ENCODE measurements at places on chromosomes 1 and 21.

DNA sequence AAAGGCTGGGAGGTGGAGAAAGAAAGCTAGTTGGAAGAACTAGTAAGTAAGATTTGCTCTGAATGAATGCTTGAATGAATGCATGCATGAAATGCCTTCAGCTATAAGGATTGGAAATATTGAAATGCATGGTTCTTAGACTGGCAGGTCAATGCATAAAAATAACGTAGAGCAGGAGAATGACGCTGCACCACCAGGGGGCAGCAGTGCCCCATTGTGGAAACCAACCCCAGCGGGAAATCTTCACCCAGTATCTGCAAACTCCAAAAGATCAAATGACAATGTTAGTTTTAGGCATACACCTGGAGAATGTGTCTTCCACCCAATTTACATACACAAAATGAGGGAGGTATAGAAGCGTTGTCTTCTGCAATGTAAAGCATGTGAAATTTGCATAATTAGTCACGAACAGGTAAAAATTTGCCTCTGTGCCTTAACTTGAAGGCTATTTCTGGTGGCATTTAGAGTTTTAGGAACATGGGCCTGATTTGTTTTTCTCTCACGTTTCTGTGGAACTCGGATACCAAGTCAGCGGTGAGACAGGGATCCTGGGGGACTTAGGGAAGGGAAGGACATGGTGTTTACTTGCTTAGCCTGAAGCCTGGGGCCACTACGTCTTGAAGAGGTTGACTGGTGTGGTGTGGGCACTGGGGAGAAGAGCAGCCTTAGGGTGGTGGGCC is 78.6 kb downstream of the HHAT start:
- peak; percentile 83 for DNase-seq

GRCh38 chr1:204382714-204383083 is 23.0 kb upstream of the PLEKHA6 start:
- no peak for DNase-seq

DNA sequence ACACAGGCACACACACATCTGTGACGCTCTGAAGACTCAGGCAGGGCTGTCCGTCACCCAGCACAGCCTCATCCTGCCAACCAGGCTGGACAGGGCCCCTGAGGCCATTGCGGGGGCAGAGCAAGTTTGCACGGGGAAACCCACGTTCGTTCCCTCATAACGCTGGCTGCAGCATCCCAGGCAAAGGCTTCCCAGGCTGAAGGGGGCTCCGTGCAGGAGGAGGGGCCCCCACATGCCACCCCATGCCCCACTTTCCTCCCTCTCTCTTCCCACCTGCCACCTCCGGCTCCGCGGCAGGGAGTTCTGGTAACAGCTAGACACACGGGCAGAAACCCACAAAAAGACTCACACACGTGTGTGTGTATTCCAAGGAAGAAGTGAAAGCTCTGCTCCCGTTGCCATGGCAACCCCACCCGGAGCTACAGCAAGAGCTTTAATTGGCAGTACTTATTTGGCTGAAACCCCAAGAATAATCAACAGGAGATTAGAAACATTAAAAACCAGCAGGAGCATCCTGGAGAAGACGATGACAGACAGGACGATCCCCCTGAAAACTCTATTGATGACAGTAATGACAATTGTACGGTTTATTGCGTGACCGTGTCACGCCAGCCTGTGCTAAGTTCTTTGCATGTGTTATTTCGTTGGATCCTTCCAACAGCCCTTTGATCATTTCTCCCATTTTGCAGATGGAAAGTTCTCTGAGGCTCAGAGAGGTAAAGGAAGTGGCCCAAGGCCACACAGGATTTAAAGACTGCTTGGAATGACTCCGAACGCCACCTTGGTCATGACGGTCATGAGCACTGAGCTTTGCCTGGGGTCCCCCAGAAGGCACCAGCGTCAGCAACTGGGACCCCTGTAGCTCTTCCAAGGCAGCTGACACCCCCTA is 247.1 kb downstream of the NPHP4 start:
- no peak for DNase-seq

- DNase-seq = no peak
These were observed 32.9 kb upstream of the SRP9 start for GRCh38 chr1:225744745-225745144.

DNA sequence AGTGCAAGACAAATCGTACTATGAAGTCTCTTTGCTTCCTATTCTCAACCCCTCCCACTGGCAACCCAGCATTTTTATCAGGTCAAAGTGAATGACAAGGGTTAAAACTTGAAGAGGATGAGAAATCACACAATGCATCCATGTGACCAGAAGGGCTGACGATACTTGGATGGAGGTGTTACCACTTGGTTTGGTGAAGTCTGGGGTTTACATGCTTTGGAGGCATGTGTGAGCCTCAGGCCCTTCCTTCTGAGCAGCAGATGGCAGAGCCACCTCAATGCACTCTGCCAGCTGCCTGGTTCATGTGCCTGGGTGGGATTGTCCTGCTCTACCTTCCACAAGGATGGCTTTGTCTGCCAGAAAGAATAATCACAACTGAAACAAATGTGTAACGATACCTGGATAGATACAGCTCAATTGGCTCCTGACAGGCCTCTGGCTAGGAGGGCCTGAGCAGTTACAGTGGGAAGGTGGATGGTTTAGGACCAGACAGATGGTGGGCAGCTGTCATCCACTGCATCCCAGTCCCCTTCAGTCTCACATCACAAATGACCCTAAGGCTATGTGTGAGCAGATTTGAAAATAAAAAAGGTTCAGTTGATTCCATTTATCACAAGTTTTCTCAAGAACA is 51.5 kb upstream of the CNIH3 start:
- DNase-seq = no peak

DNA sequence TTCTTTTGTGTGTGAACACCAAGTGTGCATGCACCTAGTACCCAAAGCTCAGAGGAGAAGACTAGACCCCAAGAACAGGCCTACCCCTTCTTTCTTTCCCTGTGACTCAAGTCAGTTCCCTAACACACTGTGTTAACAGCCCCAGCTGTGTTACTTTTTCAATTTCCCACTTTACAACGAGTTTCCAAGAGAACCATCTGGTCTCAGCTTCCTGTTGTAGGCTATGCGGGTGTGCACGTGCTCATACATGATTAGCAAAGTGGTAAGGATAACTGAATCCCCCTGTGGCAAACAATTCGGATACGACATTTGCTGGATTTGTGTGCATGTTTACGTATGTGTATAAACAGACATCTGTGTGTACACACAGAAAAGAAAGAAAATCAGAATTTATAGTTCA is 17.9 kb downstream of the IFNAR2 start:
- no peak for DNase-seq

- DNase-seq = no peak
These were observed 2.5 kb downstream of the PSMB4 start for GRCh38 chr1:151401860-151402259.

- no peak for DNase-seq
These were observed 212.1 kb downstream of the GPR52 start for GRCh38 chr1:174659823-174660222.

- DNase-seq = no peak
These were observed 196.7 kb downstream of the LRRC40 start for GRCh38 chr1:70008660-70009059.

DNA sequence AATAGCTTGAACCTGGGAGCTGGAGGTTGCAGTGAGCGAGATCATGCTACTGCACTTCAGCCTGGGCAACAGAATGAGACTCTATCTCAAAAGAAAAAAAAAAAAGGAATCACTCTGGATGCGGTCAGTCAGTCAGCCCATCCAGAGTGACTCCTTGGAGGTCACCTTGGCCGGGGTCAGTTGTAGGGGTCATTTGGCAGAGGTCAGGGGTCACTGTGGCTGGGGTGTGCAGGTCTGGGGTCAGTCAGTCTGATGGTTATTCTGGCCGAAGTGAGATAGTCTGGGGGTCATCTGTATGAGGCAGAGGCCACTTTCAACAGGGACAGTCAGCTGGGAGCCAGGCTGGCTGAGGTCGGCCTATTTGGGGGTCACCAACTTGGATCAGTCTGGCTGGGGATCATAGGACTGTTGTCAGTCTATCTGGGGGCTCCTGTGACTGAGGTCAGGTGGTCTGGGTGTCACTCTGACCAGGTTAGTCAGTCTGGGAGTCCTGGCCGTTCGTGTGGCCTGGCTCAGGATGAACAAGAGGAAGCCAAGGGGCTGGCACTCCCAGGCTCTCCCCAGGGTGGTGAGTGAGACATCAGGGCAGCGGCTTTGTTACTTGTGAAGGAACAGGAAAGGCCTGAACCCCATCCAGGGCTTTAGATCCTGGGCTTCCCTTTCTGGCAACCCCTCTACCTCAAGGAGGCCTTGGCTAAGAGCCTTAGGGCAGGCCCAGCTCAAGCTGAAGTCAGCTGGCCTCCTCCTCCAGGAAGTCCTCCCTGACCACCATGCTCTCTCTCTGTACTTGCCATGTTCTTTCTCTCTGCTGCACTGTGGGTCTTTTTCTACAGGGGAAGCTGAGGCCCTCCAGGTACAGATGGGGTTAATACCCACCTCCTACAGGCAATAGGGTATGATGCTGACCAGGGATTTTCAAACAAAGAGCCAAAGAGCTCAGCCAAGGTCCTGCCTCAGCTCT is 15.1 kb downstream of the PTPRU start:
- no peak for DNase-seq

DNA sequence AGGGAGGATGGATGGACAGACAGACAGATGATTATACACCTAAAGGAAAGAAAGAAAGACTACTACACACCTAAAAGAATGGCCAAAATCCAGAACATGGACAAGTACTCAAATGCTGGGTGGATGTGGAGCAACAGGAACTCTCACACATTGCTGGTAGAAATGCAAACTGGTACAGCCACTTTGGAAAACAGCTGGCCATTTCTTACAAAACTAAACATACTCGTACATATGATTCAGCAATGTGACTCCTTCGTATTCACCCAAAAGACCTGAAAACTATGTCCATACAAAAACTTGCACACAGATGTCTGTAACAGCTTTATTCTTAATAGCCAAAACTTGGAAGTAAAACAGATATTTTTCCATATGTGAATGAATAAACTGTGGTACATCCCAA is 51.3 kb downstream of the PRPF38A start:
- no peak for DNase-seq

GRCh38 chr1:165905853-165906252 is 78.4 kb downstream of the UCK2 start:
- no peak for DNase-seq

- no peak for DNase-seq
These were observed 63.3 kb upstream of the PAXBP1 start for GRCh38 chr21:32834916-32835235.

- no peak for DNase-seq
These were observed 60.3 kb downstream of the PUM1 start for GRCh38 chr1:31005198-31005597.

- DNase-seq = peak; percentile 81
These were observed 4.5 kb downstream of the ADARB1 start for GRCh38 chr21:45078877-45079281.

DNA sequence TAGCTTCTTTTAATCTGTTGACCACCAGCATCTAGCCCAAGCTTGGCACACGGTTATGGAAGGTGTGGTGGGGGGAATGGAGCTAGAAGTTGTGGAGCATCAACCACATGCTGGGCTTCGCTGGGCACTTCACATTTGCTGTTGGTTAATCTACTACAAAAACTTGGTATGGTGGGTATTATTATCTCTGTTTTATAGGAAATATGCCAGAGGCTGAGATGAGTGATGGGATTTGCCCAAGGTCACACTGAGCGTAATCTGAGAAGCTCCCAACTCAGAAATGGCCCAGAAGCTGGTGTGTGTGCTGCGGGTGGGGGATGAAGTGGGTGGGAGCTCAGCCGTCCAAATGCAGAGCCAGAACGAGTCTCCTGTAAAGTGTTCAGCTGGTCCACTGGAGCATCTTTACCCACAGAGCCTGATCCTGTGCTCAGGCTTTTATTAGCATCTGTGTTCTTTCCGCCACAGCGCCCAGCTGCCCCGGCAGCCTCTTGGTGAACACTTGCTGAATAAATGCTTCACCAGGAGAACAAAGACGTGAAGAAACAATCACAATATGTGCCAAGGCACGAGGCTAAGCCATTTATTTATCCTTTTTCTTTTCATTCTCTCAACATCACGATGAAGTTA is 98.6 kb upstream of the JUN start:
- DNase-seq = no peak

DNA sequence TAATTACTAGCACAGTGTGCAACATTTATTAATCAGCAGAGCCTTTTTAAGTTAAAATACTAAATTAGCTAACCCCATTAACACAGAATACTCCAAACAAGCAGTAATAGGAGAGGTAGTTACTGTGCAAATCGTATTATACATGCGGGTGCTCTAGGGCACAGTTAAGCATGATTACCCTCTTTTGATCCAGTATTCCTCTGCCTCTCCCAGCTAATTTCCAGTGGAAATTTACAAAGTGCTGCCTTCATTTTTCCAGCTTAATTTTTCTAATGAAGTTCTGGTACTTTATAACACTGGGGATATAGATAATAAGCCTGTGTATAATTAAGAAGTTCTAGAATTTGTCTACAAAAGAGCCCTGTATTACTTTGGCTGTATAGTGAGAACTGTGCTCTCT is 159.9 kb downstream of the SPATA17 start:
- no peak for DNase-seq

DNA sequence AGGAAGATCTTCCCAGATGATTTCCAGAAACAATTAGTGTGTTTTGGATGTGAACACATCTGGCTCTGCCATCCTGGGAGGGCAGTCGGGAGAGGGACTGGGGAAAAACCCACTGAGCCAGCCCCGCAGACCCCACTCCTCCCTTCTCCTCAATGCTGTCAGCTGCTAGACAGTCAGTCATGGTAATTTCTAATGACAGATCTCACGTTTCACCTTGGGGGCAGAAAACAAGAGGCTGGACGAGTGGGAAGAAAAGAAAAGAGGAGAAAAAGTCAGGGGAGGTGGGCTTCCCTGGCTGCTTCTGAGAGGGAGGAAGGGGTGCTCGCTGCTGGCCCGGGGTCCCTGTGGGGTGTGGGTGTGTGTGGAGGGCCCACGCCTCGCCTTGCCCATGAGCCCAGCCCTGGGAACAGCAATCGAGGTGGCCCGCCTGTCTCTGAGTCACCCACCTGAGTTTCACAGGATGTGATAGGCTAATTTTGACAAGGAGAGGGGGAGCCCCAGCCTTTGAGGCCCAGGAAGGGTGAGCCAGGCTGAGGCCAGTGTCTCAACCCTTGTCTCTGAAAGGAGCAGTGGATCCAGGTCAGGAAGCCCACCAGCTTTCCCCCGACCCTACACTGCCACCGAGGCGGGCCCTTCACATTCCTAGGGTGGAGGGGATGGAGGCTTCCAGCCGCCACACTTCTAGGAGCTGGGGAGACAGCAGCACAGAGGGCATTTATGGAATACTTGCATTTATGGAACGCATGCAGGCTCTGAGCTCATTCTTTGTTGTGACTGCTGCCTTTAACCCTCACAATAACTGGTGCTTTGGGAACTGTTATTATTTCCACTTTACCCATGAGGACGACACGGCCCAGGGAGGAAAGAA is 49.1 kb upstream of the IFNLR1 start:
- DNase-seq = no peak

Measured in CD4-positive, alpha-beta T cell treated with Interleukin-17A for 4 hours (primary cell).